Posterior vena cava (tissue), 2 donors: ENCODE measurements at places on chromosomes 7 and 10. TPM values are rescaled to one million over a fixed set of nuclear protein-coding genes. Genes with fewer than 3 reads are reported as not detected.

Gene HOXA7
- total RNA-seq: 6.2 TPM

Gene ACBD5
- 13.6 TPM for total RNA-seq

GRCh38 chr7:72097226-72097625 is 314.9 kb downstream of the CALN1 start:
- no peak for DNase-seq

GRCh38 chr7:98993024-98993897 is 114.9 kb downstream of the TRRAP start:
- no peak for DNase-seq

DNA sequence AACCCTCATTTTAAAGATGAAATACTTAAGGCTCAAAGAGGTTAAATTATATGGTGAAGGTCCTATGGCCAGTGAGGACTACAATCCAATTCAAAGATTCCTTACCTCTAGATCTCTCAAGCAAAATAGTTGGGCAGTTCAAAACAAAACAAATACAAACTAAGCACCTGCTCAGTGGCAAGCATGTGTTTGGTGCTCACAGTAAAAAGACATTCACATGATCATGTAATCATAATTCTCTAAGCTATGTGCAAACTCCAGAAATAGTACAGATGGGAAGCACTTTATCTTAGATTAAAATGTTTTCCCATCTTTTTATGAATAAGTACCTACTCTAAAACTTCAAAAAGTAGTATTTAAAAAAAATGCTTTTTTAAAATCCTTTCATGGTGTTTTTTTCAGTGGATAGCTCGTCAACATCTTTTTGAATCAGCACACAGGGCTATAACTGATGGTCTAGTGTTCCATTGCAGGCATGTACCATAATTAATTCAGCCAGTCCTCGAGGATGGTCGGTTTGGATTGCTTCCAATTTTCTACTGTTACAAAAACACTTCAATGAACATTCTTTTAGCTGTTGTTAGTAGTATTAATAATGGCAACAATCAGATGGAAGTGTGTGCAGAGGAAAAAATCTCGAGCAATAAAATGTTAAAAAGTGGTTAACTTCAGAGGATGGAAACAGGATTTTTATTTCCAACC is 58.4 kb downstream of the CHCHD3 start:
- no peak for DNase-seq

DNA sequence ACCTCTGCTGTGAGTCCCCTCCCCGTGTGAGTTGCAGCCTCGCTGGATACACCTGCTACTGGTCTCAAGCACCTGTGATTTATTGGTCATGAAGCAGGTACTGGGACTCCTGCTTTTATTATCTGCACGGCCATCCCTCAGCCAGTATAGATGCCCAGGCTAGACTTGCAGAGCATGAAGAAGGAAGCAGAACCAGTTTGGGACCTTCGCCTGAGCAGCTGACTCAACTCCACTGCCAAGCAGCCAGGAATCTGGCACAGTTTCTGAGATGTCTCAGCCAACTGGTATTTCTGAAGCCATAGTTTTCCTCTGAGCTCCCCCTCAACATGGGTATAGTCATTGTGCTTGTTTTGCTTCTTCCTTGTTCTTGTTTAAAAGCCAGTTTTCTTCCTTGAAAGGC is 28.0 kb upstream of the SLC39A12 start:
- DNase-seq: no peak

- no peak for DNase-seq
Measured at GRCh38 chr7:127683776-127684681, 32.0 kb downstream of the SND1 start.

DNA sequence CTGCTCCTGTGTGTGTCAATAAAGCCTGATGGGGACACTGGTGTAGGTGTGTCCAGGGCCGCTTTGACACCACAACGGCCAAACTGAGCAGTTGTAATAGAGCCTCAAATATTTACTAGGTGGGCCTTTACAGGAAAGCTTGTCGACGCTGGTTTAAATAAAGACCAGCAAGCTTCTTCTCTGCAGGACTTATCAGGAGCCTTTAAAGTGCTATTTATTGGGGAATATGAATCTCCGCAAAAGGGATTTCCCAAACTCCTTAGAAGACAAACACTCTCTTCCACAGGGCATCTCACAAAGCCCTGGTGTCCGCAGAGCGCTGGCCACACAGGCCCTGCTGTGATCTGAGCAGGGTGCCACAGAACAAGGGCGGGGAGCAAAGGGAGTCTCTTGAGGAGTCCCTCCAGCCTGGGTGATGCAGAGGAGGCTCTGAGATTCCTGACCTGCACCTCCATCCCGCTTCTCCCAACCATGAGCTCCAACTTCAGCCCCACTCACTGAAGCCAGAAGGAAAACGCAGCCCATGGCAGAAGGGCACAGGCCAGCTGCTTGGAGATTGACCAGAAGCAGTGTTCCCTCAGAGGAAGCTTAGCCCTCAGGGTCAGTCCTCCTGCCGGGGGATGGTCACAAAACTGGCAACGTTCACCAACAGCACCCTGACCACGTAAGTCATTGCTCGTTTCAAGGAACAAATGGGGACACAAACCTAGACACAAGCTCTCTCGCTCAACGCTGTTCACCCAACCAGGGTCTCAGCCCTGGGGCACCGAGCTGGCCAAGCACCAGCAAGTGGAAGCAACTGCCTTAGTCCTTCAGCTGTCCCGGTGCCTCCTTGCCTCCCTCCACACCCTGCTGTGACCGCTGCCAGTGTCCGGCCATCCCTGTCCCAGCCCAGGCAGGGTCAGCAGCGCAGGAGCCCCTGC is 129.5 kb downstream of the OAT start:
- peak; percentile 70 for DNase-seq

DNA sequence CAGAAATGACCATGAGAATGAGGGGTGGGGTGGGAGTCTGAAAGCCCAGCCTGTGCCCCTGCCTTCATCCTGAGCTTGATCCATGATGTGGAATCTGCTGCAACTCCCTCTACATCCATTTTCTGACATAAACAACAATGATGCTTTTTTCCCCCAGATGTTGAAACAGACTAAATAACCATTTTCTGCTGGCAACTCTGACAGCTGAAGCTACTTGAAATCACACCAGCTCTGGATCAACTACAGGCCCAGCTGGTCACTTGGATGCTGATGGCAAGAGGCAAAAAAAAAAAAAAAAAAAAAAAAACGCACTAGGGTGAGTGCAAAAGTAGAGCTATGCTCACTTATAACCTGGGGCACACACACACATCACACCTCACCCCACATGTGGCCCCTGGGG is 74.2 kb downstream of the FAM107B start:
- DNase-seq: no peak

GRCh38 chr7:2483494-2483893 is 7.3 kb upstream of the GRIFIN start:
- no peak for DNase-seq

DNA sequence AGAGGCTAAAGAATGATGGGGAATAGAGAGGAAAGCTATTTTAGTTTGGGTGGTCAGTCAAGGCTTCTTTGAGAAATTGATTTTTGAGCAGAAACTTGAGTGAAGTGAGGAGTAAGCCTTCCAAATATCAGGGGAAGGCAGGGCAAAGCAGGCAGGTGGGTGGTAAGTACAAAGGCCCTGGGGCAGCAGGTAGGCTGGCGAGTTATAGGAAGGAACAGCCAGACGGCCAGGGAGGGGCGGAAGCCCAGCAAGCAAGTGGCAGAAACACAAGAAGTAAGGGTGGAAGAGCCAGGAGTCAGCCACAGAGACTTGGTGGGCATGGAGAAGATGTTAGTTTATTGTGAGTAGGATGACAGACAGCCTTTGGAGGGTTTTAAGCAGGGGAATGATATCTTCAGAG is 34.9 kb downstream of the VWA2 start:
- peak; percentile 22 for DNase-seq
